ENCODE measurements at places on chromosomes 6 and 20. TPM values are rescaled to one million over a fixed set of nuclear protein-coding genes. Genes with fewer than 3 reads are reported as not detected.

SLC4A11 gene
- total RNA-seq: 2.9 TPM

REM1 gene
- not detected for total RNA-seq

SIRPB2 gene
- not detected for total RNA-seq

NT5E gene
- total RNA-seq: 9.9 TPM

PACRG gene
- 0.50 TPM for total RNA-seq

TNFRSF6B gene
- not detected for total RNA-seq

PSORS1C2 gene
- not detected for total RNA-seq

SRPK1 gene
- total RNA-seq: 131 TPM

SRSF6 gene
- total RNA-seq: 225 TPM

LTB gene
- 273 TPM for total RNA-seq

ECT2L gene
- not detected for total RNA-seq

MYL9 gene
- total RNA-seq: 0.12 TPM

PPIL6 gene
- 0.64 TPM for total RNA-seq

MEI4 gene
- not detected for total RNA-seq

RAET1G gene
- not detected for total RNA-seq

BHLHE23 gene
- not detected for total RNA-seq

HLA-DQA2 gene
- 0.46 TPM for total RNA-seq

Measured in activated naive CD8-positive, alpha-beta T cell treated with anti-CD3 and anti-CD28 coated beads for 36 hours (primary cell).